ENCODE measurements at places on chromosomes 5 and 9.

GRCh38 chr9:137520614-137521404 lies 29.4 kb downstream of the PNPLA7 start:
- no peak for DNase-seq

DNA sequence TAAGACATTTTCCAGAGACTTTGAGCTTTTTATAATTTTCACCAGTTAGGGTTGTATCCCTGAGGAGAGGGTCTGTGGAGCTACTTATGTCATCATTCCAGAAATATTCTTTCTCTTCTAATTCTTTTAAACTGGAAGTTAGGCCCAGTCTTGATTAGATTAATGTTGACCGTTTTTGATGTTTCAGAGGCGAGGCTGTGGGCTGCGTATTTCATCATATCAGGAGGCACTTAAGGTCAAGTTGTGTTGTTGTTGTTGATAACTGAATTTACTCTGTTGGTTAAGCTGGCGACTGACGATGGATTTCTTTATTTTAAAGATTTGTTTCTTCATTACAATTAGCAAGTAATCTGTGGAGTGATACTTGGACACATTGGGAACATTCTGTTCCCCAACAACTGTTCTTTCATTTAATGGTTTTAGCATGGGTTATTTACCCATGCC lies 20.1 kb downstream of the IPO11 start:
- DNase-seq, result no peak

DNA sequence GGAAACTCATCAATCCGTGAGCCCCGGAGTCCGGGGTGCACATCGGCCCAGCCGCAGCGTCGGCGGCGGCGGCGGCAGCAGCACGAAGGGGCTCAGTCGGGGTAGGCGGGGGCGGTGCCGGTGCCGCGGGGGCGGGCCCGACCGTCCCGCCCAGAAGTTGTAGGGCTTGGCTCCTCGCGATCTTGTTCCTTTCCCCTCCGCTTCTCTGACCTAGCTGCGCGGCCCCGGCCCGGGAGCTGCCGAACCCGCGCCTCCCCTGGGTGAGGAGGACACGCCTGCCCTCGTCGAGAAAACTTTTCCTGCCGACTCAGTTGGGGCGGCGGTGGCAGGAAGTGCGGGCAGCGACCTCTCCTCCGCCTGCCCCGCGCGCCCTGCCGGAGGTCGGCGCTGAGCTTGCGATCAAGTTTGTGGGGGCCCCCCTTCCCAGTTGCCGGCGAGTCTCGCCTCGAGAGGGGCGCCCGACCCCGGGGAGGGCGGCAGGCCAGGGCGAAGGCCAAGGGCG lies at the start of gene MAN2A1:
Gene MAN2A1 (plus strand): TSS at position 188 of the 502 bp plus-strand sequence. CDS start 491 bp downstream, outside the sequence.
- peak; percentile 73 for DNase-seq

DNA sequence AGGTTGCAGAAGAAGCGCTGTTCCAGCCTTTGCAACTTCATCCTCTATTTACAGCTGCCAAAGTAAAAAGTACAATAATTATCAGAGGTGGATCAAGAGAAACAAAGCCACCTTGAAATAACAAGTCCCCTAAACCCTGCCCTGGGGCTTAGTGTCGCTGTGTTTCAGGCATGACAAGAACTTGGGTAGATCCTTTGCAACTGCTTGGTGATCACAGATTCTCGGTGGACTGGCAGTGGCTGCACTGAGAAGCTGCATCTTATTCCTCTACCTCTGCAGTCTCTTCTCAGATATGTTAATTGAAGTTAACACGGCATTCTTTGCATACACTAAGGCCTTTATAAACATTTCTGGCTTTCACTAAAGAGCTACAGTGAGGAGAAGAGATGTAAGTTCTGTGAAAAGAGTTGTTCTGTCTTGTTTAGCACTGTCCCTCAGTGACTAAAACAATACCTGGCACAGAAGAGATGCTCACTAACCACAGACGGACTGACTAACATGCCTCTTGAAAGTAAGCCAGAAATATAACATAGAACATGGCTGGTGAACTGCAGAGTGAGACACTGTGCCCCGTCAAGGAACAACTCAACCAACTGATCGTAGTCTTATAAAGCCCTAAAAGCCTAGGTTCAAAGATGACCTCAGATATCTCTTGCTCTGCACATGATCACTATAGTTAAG lies 144.2 kb downstream of the MLLT3 start:
- no peak for DNase-seq

- DNase-seq, result peak; percentile 29
Measured at GRCh38 chr5:4862500-4862899, 277.6 kb upstream of the ADAMTS16 start.

- no peak for DNase-seq
Measured at GRCh38 chr9:2413160-2413805, 208.3 kb upstream of the VLDLR start.

- DNase-seq, result no peak
Measured at GRCh38 chr9:122360891-122361290, 9.9 kb upstream of the PTGS1 start.

GRCh38 chr5:103867857-103868598 lies 305.4 kb upstream of the NUDT12 start:
- DNase-seq, result no peak

GRCh38 chr9:126838895-126839294 lies 21.5 kb upstream of the ZBTB34 start:
- no peak for DNase-seq

DNA sequence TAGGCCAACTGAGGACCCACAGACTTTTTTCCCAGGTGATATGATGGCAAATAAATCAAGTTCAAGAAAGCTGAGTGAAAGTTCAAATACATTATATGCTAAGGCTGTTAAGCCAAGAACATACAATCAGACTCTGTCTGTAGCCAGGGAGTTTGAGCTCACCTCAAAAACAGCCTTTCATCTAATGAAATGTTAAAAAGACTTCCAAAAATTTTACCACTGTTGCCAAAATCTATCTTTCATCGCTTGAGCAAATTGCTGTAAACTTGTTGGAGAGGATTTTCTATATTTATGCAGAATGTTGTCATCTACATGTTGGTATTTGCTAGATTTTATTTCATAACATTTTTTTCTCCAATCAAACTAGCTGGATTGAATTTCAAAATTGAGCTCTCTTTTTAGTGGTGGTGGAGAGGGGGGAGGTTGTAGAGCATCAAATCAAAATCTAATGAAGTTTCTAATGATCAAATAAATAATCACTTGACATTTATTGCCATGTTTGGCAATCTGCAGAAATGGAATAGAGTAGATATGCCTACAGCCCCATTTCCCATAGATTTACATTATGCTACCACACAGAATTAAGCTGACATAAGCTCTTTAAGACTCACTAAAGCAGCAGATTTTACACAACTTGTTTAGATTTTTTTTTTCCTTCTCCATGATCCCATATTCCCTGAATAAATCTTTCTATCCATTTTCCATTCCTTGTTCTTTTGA lies 828.9 kb upstream of the ZNF608 start:
- DNase-seq, result no peak

GRCh38 chr9:3330792-3331420 lies 194.9 kb downstream of the RFX3 start:
- DNase-seq, result no peak

- no peak for DNase-seq
Measured at GRCh38 chr5:77643654-77644370, 5.3 kb upstream of the OTP start.

- no peak for DNase-seq
Measured at GRCh38 chr5:152332716-152333460, 72.2 kb downstream of the NMUR2 start.

- no peak for DNase-seq
Measured at GRCh38 chr5:2802693-2803365, 51.4 kb upstream of the IRX2 start.

DNA sequence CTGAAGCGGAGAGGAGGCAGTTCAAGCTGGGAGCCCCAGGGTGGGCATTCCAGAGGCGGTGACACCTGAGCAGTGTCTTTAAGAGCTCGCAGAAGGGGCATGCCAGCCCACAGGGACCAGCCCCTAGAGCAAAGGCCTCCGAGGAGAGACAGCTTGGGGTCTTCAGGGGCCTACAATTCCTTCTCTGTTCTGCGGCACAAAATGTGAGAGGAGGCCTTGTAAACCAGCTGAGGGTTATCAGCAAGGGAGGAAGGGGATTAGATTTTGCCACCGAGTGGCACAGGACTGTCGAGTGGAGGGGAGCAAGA lies 505 bp upstream of the SIGMAR1 start:
- no peak for DNase-seq

- no peak for DNase-seq
Measured at GRCh38 chr5:13567819-13568218, 376.7 kb downstream of the DNAH5 start.
